Stimulated activated CD4-positive, alpha-beta T cell treated with anti-CD3 and anti-CD28 coated beads, Interleukin-15, amount 100 ng/mL, for 1 hour (primary cell): ENCODE measurements at places on chromosomes 5 and 9.

- no peak for DNase-seq
Observed at GRCh38 chr9:137390553-137391410, 32.2 kb downstream of the EXD3 start.

DNA sequence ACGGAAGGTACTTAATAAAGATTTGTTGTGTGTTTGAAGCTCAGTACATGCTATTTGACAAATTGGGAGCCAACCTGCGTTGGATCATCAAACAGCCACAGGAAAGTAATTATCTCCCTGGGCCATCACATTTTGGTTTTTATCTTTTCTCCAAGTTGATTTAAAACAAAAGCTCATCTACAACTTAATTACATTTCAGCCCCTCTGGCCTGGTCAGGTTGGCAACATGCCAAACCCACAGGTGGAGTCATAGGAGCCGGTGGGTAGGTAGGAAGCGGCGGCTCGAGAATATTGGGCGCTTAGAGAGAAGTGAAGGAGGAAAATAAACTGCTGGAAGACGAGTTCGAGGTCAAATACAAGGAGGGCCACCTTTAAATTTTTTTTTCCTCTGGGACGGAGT is 64.9 kb upstream of the FANCC start:
- no peak for DNase-seq

DNA sequence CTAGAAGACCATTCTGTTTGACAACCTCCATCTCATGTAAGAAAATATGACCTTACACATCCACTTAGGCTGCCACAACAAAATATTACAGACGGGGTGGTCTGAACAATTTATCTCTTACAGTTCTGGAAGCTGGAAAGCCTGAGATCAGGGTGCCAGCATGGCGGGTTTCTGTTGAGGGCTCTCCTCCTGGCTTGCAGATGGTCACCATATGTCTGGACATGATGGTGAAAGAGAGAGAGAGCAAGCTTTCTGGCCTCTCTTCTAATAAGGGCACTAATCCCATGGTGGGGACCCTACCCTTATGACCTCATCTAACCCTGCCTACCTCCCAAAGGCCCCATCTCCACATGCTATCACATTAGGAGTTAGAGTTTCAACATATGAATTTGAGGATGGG is 66.0 kb downstream of the AMBP start:
- no peak for DNase-seq

DNA sequence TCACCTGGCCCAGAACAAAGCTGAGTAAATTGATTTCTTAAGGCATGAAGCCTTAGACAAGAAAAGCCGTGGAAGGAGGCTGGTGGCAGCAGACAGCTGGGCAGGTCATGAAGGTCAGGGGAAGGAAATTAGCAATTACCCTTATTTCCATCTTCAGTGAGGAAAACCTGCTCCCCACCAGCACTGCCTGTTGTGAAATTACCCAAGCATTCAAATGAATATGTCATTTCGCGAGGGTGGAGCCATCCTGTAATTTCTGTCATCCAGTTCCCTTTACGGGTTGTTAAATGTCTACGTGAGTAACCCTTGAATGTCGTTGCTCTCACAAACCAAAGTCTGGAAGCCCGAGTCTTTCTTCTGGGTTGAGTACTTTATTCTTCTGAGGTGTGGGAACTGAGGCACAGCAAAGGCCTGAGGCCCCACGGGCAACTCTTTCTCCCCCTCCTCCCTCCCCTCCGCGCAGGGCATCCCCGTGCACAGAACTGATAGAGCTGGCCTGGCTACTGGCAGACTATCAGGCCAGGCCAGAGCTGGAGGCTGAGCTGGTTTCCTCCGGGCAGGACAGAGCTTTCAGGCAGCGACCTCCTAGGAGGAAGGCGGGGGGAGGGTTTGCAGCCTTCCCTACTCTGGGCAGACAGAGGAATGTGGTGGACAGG is 22.0 kb upstream of the AK3 start:
- no peak for DNase-seq

DNA sequence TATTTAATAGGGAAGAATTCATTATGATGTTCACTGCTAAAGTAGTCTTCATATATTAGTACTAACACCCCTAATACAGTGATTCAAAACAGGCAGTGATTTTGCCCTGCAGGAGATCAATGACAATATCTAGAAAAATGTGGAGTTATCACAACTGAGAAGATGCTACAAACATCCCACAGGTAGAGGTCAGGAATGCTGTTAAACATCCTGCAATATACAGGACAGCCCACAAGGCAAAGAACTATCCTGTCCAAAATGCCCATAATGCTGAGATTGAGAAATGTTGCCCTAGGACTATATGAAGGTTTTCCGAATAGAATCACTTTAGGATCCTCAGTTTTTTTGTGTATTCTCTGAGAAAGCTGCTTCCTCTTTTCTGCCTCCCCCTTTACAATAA is 15.3 kb downstream of the RORB start:
- no peak for DNase-seq

GRCh38 chr9:136385015-136385414 is 11.5 kb upstream of the CARD9 start:
- DNase-seq: no peak

GRCh38 chr5:158560170-158560569 is 539.5 kb downstream of the EBF1 start:
- DNase-seq: no peak
